ENCODE measurements at places on chromosomes 12 and 14. TPM values are rescaled to one million over a fixed set of nuclear protein-coding genes. Genes with fewer than 3 reads are reported as not detected.

Gene RPAP3
- 8.6 TPM for total RNA-seq

Gene IQSEC3
- not detected for total RNA-seq

Gene PSME1
- total RNA-seq: 164 TPM

Gene RTL1
- total RNA-seq: not detected

Gene TPH2
- total RNA-seq: not detected

Gene CEBPE
- total RNA-seq: not detected

Gene TSFM
- total RNA-seq: 63.6 TPM

Gene SLCO1B1
- 0.36 TPM for total RNA-seq

Gene TMEM179
- total RNA-seq: not detected

Gene KRT6A
- total RNA-seq: not detected

Gene GPR137C
- total RNA-seq: 0.65 TPM

Gene SPIC
- total RNA-seq: not detected

Gene UBE3B
- total RNA-seq: 16.8 TPM

Gene METTL3
- 39.7 TPM for total RNA-seq

Gene AJUBA
- total RNA-seq: 52.0 TPM

Gene NTF3
- total RNA-seq: not detected

Gene M6PR
- 147 TPM for total RNA-seq

Gene CLEC1A
- total RNA-seq: not detected

Gene GTF2H3
- total RNA-seq: 10.7 TPM

Gene ANKS1B
- not detected for total RNA-seq

Gene C14orf132
- not detected for total RNA-seq

Gene B4GALNT3
- total RNA-seq: 30.8 TPM

Gene FOXM1
- total RNA-seq: 68.9 TPM

Gene RPGRIP1
- 0.33 TPM for total RNA-seq

Data from HT-29 (cell line).